ENCODE measurements at places on chromosomes 1 and 21. TPM values are rescaled to one million over a fixed set of nuclear protein-coding genes. Genes with fewer than 3 reads are reported as not detected.

- H3K36me3 ChIP-seq = peaks cover 5% of the 10 kb centered on the region
- no peaks in the 10 kb centered on the region for H3K27me3 ChIP-seq
- peaks cover 13% of the 10 kb centered on the region for H3K4me1 ChIP-seq
Measured at GRCh38 chr21:38761531-38761930, 44.2 kb upstream of the ETS2 start.

DNA sequence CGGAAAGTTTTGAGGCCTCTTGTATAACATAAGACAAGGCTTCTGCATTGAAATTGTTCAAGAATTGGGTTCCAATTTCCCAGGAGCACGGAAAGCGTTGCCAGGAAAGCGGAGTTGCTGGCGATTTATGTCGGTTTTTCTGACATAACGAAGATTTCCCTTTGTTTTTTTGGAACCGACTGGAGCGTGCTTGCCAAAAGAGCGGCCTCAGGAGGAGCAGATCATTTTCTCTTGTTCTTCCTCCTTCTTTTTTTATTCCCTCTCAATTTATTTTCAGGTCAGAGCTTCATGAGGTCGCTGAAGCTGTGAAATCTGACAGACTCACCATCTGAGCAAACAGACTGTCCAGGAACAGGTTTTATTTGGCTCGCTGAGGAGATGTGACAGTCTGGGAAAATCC lies 275.5 kb downstream of the CAMTA1 start:
- no peak overlapping the region for H3K27ac ChIP-seq
- no peaks in the 10 kb centered on the region for H3K4me1 ChIP-seq
- no peak overlapping the region for H3K4me3 ChIP-seq
- no peaks in the 10 kb centered on the region for H3K36me3 ChIP-seq
- H3K27me3 ChIP-seq = peaks cover 4% of the 10 kb centered on the region

DNA sequence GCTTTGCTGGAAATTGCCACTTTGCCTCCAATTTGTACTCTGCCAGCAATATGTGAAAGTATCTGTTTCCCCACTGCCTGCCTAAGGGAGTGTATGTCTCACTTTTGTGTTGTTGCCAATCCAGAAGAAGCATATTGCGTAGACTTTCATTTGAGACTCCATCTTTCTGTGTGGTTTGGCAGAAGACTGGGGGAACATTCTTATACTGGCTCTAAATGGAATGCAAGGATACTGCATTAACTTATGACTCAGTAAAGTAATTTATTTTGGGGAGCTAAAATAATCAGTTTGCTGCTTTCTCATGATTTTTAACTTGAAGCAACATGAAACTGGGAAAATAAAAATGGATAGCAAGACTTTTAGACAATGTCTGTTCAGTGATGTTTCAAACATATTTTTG lies 107.7 kb upstream of the TMPRSS2 start:
- peaks cover 11% of the 10 kb centered on the region for H3K27me3 ChIP-seq
- H3K36me3 ChIP-seq = no peaks in the 10 kb centered on the region
- no peaks in the 10 kb centered on the region for H3K4me1 ChIP-seq
- no peak for DNase-seq
- H3K4me3 ChIP-seq = no peak overlapping the region

GRCh38 chr1:246735735-246736134 lies 11.5 kb downstream of the SCCPDH start:
- DNase-seq = no peak
- H3K4me1 ChIP-seq = peaks cover 7% of the 10 kb centered on the region
- H3K4me3 ChIP-seq = no peak overlapping the region

DNA sequence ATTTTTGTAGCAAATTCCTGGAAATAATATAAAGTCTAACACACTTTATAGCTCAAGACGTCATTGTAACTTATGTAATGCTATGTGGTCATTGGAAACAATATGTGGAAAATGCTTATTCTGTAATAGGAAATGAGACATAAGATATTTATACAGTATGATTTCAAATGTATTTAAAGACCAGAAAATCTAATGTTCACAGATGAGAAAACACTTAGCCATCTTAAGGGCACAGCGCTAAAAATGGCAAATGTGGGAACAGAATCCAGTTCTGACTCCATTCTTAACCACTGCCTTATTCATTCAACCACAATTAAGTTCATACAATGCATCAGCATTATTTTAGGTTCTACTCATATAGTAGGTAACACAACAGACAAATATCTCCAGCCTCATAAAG lies 12.5 kb downstream of the CSDE1 start:
- no peak overlapping the region for H3K4me3 ChIP-seq
- H3K4me1 ChIP-seq = peaks cover 74% of the 10 kb centered on the region
- no peaks in the 10 kb centered on the region for H3K27me3 ChIP-seq
- no peak overlapping the region for H3K27ac ChIP-seq
- H3K36me3 ChIP-seq = peaks cover 45% of the 10 kb centered on the region

GRCh38 chr21:39863111-39863510 lies 4.1 kb upstream of the PCP4 start:
- peaks cover 3% of the 10 kb centered on the region for H3K4me1 ChIP-seq
- no peaks in the 10 kb centered on the region for H3K36me3 ChIP-seq
- no peak overlapping the region for H3K27ac ChIP-seq
- H3K27me3 ChIP-seq = peaks cover 11% of the 10 kb centered on the region
- no peak overlapping the region for H3K4me3 ChIP-seq
- DNase-seq = no peak

B4GALT3 gene
- 49.0 TPM for total RNA-seq

DNA sequence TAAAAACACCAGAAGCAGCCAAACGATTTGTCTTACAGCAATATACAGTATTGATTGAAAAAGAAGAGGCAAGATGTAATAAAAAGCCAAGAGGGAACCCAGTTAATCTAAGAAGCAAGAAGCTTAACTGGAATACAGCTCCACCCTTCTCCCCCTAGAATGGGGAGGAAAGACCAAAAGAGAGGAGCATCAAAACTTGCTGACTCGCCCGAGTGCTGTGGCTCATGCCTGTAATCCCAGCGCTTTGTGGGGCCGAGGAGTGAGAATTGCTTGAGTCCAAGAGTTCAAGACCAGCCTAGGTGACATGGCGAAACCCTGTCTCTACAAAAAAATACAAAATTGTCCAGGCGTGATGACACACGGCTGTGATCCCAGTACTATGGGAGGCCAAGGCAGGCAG lies 32.2 kb downstream of the BRWD1 start:
- H3K4me1 ChIP-seq = no peaks in the 10 kb centered on the region
- H3K36me3 ChIP-seq = peaks cover 7% of the 10 kb centered on the region
- H3K4me3 ChIP-seq = no peak overlapping the region
- no peaks in the 10 kb centered on the region for H3K27me3 ChIP-seq
- no peak overlapping the region for H3K27ac ChIP-seq

TNFRSF8 gene
- total RNA-seq = 18.8 TPM

DNA sequence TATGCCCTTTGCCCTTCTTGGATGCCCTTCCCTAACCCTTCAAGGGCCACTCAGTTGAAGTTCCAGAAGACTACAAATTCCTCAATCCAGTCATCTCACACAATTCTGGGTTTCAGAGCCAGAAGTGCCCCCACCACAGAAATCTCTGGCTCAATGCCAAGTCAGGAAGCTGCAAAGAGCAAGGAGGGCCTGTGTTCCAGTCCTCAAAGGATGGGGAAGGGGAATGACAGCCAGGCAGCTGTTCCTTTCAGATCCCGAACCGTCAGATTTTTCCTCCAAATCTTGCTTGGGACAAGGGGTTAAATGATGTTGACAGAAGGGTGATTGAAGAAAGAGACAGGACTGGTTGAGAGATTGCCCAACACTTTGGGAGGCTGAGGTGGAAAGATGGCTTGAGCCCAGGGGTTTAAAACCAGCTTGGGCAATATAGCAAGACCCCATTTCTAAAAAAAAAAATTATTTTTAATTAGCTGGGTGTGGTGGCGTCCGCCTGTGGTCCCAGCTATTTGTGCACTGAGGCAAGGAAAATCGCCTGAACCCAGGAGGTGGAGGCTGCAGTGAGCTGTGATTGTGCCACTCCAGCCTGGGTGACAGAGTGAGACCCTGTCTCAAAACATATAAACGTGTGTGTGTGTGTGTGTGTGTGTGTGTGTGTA lies 716 bp upstream of the HPDL start:
- peaks cover 26% of the 10 kb centered on the region for H3K4me1 ChIP-seq
- DNase-seq = no peak
- peak overlapping the region; percentile 79 for H3K4me3 ChIP-seq
- no peaks in the 10 kb centered on the region for H3K27me3 ChIP-seq

NFASC gene
- total RNA-seq = 0.20 TPM

CLEC20A gene
- total RNA-seq = not detected

GRCh38 chr1:17919525-17920439 lies 164.6 kb downstream of the ACTL8 start:
- H3K36me3 ChIP-seq = no peaks in the 10 kb centered on the region
- H3K27me3 ChIP-seq = peaks cover 24% of the 10 kb centered on the region
- no peaks in the 10 kb centered on the region for H3K4me1 ChIP-seq
- DNase-seq = peak; percentile 39
- no peak overlapping the region for H3K4me3 ChIP-seq

DNA sequence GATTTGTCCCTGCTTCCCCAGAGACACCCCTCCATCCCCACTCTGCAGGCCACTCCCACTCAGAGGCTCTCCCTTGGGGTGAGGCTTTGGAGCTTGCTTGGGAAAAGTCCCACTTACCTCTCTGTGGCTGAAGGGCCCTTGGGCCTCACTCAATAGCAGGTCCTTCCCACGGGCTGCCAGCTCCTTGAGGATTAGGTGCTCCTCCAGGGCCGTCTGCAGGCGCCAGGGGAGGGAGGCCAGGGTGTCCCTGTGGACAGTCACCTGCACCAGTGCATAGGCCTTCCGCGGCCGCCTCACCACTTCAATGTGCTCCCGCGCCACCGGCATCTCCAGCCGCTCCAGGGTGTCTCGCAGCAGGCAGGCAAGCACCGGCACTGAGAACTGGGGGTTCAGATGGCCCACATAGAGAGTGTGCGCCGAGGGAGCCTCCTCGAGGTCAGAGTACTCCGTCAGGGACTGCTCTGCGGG lies 1.4 kb downstream of the SLFNL1 start:
- peaks cover 6% of the 10 kb centered on the region for H3K36me3 ChIP-seq
- H3K27ac ChIP-seq = no peak overlapping the region
- no peak overlapping the region for H3K4me3 ChIP-seq

DNA sequence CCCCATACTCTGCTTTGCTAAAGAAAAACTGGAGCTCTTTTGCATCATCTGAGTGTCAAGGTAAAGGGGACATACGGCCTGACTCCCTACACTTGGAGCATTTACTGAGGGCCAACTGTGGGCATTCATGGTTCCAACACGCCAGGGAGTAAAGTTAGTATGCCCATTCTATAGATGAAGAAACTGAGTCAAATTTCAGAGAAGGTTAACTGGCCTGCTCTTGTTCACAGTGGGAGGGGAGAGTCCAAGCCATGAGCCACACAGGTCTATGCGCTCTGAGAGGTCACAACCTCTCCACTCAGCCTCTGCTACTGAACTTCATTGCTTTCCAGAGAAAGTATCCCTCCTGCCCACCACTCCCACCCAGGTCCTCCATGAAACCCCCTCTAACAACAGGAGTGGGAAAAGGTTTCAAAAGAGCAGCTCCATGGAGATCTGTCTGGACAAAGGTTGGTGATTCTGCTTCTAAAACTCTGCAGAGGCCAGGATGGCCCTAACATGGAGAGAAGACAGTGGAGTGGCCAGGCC lies 6.8 kb upstream of the KCNN3 start:
- no peak for DNase-seq
- H3K27me3 ChIP-seq = no peaks in the 10 kb centered on the region
- no peaks in the 10 kb centered on the region for H3K36me3 ChIP-seq
- H3K4me1 ChIP-seq = peaks cover 10% of the 10 kb centered on the region
- no peak overlapping the region for H3K4me3 ChIP-seq

DNA sequence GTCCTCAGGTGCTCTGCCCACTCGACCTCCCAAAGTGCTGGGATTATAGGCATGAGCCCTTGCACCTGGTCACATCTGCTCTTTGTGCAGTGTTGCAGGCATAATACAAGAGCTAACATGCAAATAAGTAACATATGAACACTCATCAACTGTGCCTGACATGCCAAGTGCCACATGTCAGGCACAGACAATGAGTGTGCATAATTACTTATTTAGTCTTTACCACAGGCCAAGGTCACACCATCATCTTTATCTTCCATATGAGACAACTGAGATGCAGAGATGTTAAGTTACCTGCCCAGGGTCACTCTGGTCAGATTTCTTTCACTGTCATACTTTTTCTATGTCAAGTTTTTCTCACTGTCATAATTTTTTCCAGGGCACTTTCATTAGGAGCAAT lies 126.1 kb downstream of the PPIAL4G start:
- H3K27me3 ChIP-seq = peaks cover 21% of the 10 kb centered on the region
- peaks cover 24% of the 10 kb centered on the region for H3K4me1 ChIP-seq
- H3K4me3 ChIP-seq = no peak overlapping the region
- H3K27ac ChIP-seq = no peak overlapping the region

DNA sequence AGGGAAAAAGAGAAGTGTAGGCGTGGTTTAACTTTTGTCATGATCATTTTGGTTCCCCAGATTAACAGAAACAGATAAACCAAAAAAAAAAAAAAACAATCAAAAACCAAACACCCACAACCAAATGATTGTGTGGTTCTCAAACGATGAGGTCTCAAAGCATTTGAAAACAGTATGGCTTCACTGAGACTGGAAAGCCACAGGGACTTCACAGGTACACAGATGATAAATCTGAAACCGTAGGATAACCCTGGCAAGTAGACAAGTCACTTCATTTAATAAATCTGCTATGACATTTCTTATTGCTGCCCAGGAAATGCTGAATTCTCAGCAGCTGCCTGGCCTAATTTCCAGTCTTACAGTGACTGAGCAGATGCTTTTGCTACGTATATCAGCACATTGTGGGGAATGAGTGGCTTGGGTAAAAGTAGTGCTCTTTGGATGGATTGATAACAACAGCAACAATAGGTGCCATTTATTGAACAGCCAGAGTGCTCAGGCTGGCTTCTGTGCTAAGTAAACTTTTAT lies 6.1 kb downstream of the ST6GALNAC3 start:
- H3K27ac ChIP-seq = no peak overlapping the region
- no peak overlapping the region for H3K4me3 ChIP-seq
- H3K36me3 ChIP-seq = no peaks in the 10 kb centered on the region

GRCh38 chr1:117339866-117340700 lies 27.2 kb upstream of the MAN1A2 start:
- no peak overlapping the region for H3K4me3 ChIP-seq
- DNase-seq = peak; percentile 42
- no peaks in the 10 kb centered on the region for H3K27me3 ChIP-seq
- H3K4me1 ChIP-seq = peaks cover 12% of the 10 kb centered on the region
- H3K27ac ChIP-seq = no peak overlapping the region
- no peaks in the 10 kb centered on the region for H3K36me3 ChIP-seq

GRCh38 chr1:106536741-106537140 lies 519.7 kb upstream of the PRMT6 start:
- no peak overlapping the region for H3K27ac ChIP-seq
- no peak overlapping the region for H3K4me3 ChIP-seq
- no peaks in the 10 kb centered on the region for H3K4me1 ChIP-seq
- H3K36me3 ChIP-seq = no peaks in the 10 kb centered on the region

SIM2 gene
- 0.74 TPM for total RNA-seq

OLIG2 gene
- total RNA-seq = not detected

GRCh38 chr1:27601771-27602461 lies 2.0 kb downstream of the AHDC1 start:
- no peaks in the 10 kb centered on the region for H3K27me3 ChIP-seq
- H3K4me1 ChIP-seq = peaks cover 45% of the 10 kb centered on the region
- peak overlapping the region; percentile 69 for H3K4me3 ChIP-seq
